Renal pelvis (tissue), 12 donors: ENCODE measurements at places on chromosomes 1 and 21. TPM values are rescaled to one million over a fixed set of nuclear protein-coding genes. Genes with fewer than 3 reads are reported as not detected.
A peak's percentile ranks its signal among the peaks of the same experiment; 100 is the strongest.

GRCh38 chr1:213871179-213871578 lies 116.6 kb upstream of the PROX1 start:
- DNase-seq, result no peak

- no peak for DNase-seq
Observed at GRCh38 chr1:20443703-20444586, 42.1 kb downstream of the CAMK2N1 start.

DNA sequence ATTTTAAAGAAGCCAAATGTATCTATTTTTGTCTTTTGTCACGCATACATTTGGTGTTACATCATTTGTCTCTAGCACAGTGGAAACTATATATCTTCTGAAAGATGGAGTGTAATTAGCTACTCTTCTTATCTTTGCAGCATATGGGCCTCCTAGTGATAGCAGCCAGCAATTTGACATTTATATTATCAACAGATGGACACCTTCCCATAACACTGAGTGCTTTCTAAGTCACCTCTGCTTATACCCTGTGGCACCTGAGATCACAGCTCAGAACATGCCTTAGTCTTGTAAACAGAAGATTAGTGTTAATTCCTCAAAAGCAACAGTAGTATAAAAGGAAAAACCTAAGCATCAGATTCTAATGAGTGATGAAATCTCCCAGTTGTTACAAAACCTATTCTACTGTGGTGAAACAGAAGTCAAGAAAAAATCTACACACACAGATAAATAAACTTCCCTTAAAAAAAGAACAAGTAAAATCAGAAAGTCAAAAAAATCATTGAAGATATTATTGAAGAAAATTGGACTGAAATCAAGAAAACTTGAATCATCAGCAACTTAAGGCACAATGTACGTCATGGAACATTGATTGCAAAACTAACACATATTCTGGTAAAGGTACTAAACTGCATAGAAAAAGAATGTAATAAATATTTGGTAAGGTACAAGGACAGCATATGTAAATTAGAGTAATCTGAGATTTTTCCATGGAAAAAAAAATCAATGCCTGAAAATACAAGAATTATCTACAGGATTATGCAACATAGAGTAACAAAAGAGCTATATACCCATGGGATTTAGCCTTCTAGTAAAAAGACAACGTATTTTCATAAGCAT lies 61.7 kb downstream of the KCNT2 start:
- no peak for DNase-seq

GRCh38 chr21:43881283-43881682 lies 16.3 kb downstream of the AGPAT3 start:
- no peak for DNase-seq

GRCh38 chr1:145711213-145711651 lies 4.1 kb upstream of the PDZK1 start:
- peak; percentile 83 for DNase-seq

GRCh38 chr1:196409586-196409985 lies 198.7 kb downstream of the KCNT2 start:
- DNase-seq, result no peak

DNA sequence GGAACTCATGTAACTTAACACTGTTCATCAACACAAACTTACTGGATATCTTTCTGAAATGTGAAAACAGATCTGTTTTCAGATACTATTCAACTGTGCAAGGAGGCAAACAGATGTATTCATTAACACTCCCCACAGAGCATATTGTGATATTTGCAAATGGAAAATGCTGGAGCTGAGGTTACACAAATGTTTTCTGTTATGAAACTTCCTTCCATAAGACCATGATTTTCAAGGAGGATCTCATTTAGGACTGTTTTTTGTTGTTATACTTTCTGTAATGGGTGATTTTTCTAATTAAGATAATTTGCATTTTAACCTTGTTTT lies 56.1 kb downstream of the GABPA start:
- no peak for DNase-seq

DNA sequence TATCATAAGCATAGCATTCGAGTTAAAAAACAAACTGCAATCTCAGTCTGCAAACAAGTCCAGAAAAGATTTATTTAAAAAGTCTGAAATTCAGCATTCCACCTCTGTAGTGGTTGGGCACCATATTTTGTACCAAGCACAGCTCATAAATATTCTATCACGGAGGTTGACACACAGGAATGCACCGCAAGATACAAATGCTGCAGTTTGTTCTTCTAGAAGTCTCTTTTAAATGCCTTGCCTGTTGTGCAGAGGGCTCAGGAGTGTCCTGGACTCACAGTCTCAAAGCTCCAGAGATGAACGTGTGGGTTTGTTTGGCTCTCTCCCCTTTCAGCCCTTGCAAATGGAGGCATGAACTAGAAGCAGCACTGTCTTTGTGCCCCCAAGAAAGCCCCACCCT lies 212.4 kb upstream of the USP24 start:
- no peak for DNase-seq

DNA sequence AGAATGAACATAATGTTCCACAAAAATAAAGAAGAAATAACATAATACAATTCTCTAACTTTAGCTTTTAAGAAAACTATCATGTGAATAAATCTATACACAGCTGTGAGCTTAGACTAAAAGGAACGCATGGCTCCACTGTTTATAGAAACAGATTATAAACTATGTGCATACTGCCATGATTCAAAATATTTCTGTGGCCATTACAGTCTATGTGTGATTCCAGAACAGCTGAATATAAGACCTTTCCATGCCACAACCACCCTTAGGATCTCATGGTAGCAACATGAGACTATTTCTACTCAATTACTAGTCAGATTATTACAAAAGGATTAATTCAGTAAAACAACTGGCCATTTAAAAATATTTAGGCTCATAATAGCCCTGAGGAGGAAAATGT lies 3.9 kb downstream of the CHML start:
- DNase-seq, result no peak

- no peak for DNase-seq
Observed at GRCh38 chr21:43588957-43589356, 70.3 kb downstream of the HSF2BP start.

- no peak for DNase-seq
Observed at GRCh38 chr1:27029517-27029916, 16.9 kb upstream of the TENT5B start.

DNA sequence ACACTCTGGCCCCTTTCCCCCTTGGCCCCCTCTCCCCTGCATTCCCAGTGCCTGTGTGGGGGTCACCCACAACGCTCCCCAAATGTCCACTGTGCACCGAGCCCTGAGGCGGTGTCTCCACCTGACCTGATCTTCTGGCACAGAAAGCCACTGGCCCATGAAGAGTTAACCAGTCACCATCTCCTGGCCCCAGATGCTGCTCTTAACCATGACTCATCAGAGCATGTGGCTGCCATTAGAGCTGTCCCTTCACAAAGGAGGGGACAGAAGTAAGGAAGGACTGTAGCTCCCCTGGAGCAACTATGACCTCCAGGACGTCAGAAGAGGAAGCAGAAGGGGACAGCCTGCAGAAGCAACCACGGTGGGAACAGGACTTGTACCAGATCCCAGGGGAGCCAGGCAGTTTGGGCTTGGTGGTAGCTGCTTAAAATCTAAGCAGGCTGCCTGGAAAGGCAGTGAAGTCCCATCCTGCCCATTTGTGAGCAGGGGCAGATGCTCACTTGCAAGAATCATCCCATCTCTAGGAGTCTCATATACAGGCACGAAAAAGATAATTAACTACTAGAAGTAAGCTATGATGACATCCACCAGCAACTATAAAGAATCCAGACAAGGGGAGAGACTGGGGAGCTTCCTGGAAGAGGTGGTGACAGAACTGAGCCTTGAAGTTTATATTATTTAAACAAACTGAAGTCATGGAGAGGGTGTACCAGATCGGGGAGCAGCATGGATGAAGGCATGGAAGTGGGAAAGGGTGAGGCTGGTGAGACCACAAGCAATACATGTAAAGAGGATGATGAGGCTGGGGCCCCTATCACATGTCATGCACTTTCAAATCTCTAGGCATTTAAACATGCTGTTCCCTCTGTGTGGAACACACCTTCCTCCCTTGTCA lies 1.1 kb upstream of the TTC39A start:
- no peak for DNase-seq

DNA sequence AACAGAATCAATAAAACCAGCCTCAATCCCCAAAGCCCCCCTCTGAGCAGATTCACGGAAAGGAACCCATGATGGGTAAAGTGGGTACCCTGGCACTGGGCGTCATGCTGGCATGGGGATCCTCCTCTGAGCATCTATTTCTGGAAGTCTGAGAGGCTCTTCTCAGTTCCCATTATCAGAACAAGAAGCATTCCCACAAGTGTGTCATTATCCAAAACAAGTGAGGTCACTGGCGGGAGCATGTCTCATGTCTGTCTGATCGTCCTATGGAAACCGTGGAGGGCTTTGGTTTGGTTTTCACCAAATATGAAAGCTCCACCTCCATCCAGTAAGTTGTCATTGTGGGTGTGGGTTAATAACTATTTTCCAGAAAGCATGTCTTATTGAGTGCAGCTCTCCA lies 70.7 kb downstream of the PGM1 start:
- DNase-seq, result no peak

LCE3D gene
- polyA plus RNA-seq, result not detected

RNF19B gene
- polyA plus RNA-seq, result 19.9 TPM

KANK4 gene
- 17.8 TPM for polyA plus RNA-seq

C1orf94 gene
- 0.10 TPM for polyA plus RNA-seq

ATP6V0B gene
- polyA plus RNA-seq, result 152 TPM

OR2AK2 gene
- polyA plus RNA-seq, result not detected
